Stimulated activated CD8-positive, alpha-beta memory T cell treated with anti-CD3 and anti-CD28 coated beads, Interleukin-12 subunit alpha, Interleukin-12 subunit beta, amount 100 ng/mL, for 1 hour (primary cell): ENCODE measurements at places on chromosomes 5 and 9.

DNA sequence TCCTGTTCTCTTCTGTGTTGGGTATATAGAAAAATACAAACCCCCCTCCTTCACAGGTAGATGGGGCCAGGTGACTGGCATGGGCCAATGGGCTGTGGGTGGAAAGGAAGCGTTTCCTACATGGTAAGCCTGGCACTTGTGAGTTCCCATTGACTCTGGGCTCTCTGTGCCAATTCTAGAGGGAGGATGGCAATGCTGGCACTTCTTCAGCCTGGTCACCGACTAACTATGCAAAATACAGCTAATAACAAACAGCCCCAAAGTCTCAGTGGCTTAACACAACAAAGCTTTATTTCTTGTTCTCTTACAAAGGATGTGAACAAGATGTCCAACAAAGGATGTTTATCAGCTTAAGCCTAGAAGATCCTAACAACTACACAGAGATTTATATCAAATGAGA, 258.1 kb downstream of the SYK start:
- DNase-seq: no peak

DNA sequence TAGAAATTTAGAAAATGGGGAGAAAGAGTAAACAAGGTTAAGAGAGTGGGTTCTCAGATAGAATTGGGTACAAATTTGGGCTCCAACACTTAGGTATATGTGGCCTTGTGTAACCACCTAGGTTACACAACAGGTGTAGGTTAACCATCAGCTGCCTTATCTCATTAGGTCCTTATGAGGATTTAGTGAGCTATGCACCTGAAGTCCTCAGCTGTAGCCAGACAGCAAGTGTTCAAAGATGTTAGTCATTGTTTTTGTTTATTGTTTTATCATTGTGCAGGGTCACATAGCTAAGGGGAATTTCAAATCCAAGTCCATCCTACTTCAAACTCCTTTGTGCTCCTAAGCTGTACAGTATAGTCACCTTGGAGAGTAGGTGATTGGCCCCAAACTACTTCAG, 970 bp upstream of the TRIM32 start:
- DNase-seq: no peak

DNA sequence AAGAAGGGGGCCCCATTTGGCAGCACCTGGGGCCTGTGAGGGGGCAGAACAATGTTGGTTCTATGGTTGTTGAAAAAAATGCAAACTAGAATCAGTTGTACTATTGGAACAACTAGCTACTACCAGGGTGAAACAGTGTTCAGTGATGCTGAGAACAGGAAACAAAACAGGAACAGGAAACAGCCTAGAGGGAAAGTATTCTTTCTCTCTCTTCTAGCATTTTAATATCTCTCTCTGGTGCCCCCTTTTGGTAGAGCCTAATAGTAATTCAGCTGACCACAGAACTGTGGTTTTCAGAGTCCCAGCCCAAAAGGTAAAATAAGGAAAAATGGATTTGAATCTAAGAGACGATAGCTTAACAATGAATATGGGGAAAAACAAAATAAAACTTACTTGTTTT, 138.0 kb upstream of the KCNN2 start:
- DNase-seq: no peak

DNA sequence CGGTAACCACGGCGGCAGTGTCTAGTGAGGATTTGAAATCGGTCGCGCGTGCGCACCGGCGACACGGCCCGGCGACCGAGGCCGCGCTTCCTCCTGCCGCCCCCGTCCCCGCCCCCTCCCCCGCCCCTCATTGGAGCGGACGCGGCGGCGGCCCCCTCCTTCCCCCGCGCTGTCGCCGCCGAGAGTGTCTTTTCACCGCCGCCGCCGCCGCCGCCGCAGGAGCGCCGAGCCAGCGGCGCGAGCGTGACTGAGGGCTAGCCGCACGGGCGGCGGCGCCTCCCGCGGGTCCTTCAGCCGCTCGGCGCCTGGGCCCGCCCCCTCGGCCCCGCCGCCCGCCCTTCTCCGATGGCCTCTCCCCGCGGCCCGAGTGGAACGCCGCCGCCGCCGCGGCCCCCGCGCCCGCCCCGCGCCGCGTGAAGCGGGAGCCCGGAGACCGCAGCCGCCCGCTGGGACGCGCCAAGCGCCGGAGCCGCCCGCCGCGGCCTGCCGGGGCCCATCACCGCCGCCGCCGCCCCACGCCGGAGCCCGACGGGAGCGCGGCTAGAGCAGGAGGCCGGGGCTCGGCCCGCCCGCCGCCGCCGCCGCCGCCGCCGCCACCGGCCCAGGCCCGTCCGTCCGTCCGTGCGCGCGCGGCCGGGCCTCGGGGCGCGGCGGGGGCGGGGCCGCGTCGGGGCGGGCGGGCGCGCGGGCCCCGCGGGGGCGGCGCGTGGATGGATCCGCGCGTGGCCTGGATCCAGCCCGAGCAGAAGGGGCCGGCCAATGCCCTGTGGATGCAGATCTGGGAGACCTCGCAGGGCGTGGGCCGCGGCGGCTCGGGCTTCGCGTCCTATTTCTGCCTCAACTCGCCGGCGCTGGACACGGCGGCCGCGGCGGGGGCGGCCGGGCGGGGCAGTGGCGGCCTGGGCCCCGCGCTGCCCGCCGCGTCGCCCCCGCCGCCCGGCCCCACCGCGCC, at the start of gene TENT4A:
TSS of gene TENT4A (plus strand) at position 159 of the 952 bp plus-strand sequence. CDS start at position 711, 552 bp downstream.
- no peak for DNase-seq

GRCh38 chr9:21322911-21323461, 12.2 kb downstream of the KLHL9 start:
- DNase-seq: no peak

GRCh38 chr5:134140530-134141201, 26.2 kb downstream of the TCF7 start:
- peak; percentile 46 for DNase-seq

DNA sequence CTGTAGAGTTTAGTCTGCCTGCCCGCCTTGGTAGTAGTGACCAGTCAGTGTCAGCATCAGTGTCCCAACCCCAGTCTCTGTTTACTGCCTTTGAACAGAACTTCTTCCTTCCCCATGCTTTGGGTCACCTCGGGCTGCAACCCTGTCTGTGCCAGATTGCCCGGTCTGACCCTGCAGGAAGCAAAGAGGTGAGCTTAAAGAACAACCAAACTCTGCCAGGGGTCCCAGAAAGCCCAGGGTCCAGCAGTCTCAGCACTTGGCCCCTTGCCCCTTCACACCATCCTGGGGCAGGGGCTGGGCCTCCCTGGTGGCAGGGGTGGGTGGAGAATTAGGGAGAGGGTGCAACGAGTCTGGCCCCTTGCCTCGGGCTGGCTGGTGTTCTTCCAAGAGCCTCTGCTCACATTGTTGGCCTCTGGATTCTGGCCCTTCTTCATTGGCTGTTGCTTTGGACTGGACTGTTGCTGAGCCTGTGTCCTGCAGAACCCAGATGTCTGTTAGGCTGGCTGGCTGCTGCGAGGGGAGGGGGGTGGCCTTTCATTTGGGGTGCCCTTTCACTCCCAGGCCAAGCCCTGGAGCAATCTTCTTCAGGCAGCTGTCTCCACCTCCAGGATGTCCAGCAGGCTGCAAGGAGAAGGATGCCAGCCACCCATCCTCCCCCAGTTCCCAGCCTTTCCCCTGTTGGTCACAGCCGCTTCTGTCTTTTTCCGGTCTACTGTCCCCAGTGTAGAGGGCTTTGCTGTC, 51.2 kb downstream of the SAR1B start:
- DNase-seq: no peak

GRCh38 chr9:74521009-74521408, 23.9 kb downstream of the RORB start:
- DNase-seq: no peak

DNA sequence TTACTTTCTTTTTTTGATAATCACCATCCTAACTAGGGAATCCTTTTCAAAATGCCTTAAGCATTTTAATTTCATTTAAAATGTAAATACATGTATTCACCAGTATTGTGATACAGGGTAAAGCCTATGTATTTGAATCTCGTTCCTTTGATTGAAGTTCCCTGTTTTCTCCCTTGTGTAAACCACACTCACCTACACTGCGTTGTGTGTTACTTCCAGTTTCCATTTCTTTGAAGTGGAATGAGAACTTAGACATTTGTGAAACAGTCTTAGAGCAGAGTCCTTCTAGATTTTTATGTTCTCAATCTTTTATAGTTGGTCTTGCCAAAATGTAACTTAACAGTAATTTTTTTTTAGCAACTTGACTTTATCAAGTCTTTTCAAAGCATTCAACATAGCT, 101.4 kb downstream of the ZNF462 start:
- DNase-seq: no peak

- DNase-seq: no peak
Measured at GRCh38 chr9:127437497-127438264, 13.5 kb downstream of the ZNF79 start.

GRCh38 chr5:126811515-126812198, 34.7 kb downstream of the LMNB1 start:
- no peak for DNase-seq
